ENCODE measurements at places on chromosomes 13 and 19.

DNA sequence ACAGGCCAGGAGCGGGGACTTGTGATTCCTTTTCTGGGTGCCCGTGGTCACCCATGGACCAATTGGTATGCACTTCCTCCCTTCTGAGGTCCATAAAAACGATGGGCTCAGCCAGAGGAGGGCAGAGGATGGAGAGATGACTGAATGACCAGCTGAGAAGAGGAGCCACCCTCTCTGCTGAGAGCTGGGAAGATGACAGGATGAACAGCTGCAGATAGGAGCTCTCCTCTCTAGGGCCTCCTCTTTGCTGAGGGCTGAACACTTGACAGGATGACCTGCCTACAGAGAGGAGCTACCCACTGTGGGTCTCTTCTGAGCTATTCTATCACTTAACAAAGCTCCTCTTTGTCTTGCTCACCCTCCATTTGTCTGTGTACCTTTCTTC, 4.1 kb downstream of the IGFL4 start:
- DNase-seq = no peak

DNA sequence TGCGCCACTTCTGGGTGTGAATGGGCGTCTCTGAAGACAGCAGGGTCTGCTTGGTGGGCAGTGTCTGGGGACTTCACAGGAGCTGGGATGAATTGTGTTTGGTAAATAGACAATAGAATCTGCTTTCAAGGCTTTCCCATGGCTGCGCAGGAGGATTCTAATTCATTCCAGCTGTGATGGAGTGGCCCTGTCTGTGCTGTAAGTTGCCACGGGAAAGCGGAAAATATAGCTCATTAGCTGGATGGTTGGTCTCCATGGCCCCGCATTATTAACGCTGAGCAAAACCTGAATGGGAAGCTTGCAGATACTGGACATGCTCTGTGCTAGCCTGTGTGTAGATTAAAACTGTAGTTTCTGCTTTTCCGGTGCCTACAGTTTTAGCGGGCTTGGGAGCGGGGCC, 15.6 kb upstream of the C1QTNF9 start:
- no peak for DNase-seq

- DNase-seq = no peak
Measured at GRCh38 chr13:29436721-29437280, 158.7 kb downstream of the SLC7A1 start.

- DNase-seq = no peak
Measured at GRCh38 chr19:15456441-15456840, 6.7 kb upstream of the WIZ start.

DNA sequence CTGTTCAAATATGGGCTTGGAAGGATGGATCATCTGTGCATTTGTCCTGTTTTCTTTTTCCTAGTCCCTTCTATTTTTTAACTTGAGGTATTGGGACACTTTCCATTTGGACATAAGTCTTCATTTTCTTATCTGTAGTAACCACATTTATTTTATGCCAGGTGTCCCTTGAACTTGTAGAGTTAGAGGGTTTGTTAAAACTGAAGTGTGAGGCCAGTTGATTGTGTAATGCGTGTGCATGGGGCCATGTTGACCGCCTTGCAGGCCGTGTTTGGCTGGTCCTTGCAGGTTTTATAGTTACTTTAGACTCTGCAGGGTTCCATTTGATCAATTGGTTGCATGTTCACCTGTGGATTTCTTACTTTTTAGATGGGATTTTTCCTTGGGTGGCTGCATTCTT, 21.0 kb downstream of the SAE1 start:
- no peak for DNase-seq
